ENCODE measurements at places on chromosomes 7 and 10.
A peak's percentile ranks its signal among the peaks of the same experiment; 100 is the strongest.

DNA sequence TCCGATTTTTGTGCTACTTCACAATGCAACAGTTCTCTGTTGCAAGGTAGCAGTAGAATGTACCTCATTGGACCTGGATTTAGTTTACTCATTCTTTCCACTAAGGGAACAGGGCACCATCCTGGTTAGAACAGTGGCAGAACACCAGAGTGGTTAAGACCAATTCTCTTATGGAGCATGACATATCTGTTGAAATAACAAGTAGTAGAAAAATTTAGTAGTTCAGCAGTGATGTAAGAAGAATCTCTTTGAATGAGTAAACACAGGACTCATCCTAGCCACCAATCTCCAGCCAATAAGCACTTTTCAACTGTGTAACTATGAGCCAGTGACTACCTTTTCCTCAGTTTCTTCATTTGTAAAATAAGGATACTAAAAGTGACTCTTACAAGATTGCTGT, 2.4 kb downstream of the ANKRD22 start:
- DNase-seq, result peak; percentile 7

- no peak for DNase-seq
Measured at GRCh38 chr7:46751471-46751870, 830.4 kb upstream of the IGFBP3 start.

GRCh38 chr10:116043304-116043703, 229.7 kb downstream of the GFRA1 start:
- no peak for DNase-seq

- no peak for DNase-seq
Measured at GRCh38 chr10:101047961-101048892, 13.6 kb upstream of the KAZALD1 start.

- peak; percentile 44 for DNase-seq
Measured at GRCh38 chr7:77426521-77427051, 10.4 kb upstream of the GSAP start.

DNA sequence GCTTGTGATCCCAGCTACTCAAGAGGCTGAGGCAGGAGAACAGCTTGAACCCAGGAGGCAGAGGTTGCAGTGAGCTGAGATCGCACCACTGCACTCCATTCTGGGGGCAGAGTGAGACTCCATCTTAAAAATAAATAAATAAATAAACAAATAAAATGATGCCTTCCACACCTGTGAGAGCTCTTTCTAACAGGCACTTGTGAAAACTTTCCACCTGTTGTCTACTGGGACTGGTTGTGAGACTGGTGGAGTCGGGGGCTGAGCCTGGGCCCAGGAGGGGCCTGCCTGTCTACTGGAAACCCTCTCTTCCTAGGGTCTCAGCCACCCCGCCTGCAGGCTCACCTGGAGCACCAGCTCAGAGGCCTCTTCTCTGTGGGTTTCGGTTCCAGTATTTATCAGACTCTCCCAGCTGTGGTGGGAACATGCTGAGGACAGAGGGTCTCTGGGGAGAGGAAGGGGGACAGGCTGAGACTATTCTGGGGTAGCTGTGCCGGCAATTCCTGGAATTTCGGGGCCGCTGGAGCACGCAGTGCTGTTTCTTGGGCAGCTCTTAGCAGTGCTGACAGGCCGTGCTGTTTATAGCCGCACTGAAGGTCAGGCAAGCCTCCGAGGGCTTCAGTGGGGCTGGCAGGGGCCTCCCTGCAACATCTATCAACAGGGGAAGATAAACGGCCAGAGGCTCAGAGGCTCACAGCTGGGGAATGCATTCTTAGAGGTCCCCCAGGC, 3.8 kb downstream of the LDB3 start:
- DNase-seq, result peak; percentile 18

GRCh38 chr10:115171392-115171960, 78.3 kb downstream of the ATRNL1 start:
- DNase-seq, result peak; percentile 2

DNA sequence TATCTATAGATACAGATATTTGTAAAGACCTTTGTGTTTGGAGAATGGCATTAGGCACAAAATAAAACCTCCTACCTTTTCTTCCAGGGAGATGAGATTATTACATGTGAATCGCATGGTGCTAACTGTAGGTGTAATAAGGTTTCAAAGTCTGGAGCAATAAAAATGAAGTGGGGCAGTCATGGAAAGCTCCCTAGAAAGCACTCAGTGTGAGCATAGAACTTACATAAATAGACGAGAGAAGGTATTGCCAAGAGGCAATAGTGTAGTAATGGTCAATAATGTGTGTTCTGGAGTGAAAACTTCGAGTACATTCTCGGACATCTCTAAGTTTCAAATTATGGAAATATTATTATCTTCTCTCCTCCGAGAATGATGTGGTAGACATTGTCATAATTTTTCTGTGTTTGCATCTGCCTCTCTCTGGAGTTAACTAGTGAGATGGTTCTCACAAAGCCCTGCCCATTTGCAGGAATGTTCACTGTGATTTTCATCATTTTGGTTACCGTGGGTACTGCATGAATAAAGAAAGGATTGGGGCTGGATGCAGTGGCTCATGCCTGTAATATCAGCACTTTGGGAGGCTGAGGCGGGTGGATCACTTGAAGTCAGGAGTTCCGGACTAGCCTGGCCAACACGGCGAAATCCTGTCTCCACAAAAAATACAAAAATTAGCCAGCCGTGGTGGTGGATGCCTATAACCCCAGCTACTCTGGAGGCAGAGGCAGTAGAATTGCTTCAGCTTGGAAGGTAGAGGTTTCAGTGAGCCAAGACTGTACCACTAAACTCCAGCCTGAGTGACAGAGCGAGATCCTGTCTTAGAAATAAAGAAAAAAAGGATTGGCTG, 10.6 kb downstream of the VIM start:
- peak; percentile 90 for DNase-seq
